ENCODE measurements at places on chromosomes 5 and 9.

DNA sequence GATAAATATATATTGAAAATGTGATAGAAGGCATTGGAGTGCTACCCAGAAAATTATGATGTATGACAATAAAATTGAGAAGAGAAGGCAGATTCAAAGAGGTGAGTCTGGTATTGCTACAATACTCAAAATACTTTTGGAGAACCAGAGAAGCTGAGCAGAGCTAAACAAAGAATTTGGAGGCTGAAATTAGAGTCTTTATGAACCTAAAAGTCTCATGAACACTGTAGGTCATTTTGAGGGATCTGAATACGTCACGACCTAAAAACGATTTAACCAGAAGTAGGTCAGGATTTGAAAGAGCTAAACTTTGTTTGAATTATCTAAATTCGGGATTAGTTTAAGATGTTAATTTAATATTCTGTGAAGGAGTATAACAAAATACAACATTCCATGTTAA, 182.4 kb upstream of the CDH9 start:
- DNase-seq = no peak

DNA sequence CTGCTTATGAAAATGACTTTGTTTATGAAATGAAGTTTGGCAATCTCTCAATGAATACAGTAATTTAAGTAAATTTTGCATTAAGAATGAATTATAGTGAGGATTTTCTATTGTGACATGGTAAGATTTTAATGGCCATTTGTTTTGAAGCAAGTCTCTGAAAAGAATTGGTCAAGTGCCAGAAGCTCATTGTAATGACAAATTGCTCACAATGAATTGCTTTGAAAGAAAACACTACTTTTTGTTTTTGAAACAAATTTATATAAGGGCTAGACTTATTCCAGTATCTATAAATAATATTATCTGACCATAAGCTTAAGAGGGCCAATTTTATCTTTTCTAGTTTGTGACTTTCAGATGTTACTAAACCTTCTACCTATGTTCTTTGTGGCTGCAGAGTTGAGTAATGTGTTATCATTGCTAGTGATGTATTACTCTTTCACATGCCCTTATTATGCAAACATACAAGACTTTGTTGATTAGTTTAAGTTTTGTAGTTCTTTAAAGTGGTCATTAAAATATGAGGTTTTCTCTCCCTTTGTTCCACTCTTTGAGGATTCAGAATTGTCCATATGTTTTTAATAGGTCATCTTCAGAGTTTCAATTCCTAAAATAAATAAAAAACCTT, 93.0 kb upstream of the ZNF608 start:
- no peak for DNase-seq

GRCh38 chr9:98686961-98687855, 21.5 kb downstream of the GABBR2 start:
- DNase-seq = no peak

DNA sequence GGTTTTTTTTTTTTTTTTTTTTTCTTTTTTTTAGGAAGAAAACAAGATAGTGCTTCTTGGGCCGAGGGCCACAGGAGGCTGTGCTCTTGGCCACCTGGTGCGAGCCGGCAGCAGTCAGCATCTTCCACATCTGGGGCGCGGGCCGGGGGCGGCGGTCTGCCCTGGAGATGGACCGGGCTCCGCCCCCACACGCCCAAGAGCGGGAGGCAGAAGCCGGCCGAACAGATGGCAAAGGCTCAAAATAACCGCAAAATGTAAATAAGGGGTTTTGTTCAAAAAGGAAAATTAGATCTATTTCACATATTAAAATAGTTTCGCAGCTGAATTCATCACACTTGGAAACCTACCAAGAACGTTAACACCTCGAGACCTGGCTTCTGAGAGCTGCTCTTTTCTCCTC, 51.5 kb upstream of the UBAC1 start:
- DNase-seq = no peak

DNA sequence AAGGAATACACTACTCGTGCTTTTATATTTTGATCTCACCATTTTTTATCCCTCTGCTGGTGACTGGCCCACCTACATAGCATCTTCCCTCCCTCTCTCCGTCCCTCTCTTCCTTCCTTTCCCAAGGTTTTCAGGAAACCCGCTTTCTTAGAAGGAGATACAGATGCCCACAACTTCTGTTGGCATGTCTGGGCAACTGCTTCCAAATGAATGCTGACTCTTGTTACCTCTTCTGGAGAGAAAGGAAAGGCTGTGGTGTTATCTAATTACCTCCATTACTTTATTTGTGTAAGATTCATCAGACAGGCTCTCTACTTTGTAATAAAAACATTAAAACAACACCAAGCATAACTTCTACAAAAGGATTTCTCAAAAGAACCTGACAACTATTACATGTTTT, 20.2 kb downstream of the FANCC start:
- DNase-seq = no peak

GRCh38 chr9:131658377-131659129, 81.3 kb downstream of the RAPGEF1 start:
- DNase-seq = no peak

DNA sequence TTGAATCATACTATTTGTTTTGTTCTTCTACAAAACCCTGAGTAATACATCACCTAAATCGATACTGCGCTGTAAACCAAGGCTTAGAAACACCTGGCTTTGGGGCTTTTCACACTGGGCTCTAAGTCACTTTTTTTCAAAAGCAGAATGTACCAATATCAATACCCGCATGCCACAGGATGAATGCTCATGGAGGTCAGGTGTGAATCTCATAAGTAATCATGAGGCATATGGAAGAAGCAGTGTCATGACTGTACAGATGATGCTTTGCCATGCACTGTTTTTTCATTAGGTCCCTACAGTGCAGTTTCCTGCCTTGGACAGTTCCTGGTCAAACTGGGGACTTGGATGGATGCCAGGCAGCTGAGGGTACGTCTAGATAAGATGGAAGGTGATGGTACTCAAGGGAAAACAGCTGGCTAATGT, 49.0 kb upstream of the ATG10 start:
- DNase-seq = no peak
